Left kidney (tissue), 8 donors: ENCODE measurements at places on chromosomes 7 and 10. TPM values are rescaled to one million over a fixed set of nuclear protein-coding genes. Genes with fewer than 3 reads are reported as not detected.

Gene ZNF467
- polyA plus RNA-seq = 27.8 TPM

DNA sequence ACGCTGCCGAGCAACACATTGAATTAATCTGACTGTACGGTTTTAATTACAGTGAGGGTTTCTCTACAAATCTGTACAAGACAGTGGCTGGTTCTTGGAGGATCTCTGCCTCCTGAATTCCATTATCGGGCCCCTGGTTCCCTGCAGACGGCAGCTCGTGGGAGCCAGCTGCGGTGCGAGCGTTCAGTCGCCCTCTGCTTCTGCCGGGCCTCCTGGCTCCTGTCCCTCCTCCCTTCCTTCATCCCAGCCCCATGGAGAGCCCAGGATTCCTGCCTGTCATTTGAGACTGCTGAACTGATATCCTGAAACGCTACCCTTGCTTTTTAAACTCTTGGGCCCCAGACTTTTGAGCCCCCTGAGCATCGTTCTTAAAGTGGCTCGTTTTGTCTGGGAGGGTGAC lies 6.6 kb upstream of the DLX6 start:
- DNase-seq = no peak

Gene PON3
- 2.5 TPM for polyA plus RNA-seq

Gene JCAD
- polyA plus RNA-seq = 29.7 TPM

GRCh38 chr7:40887099-40887498 lies 752.3 kb downstream of the SUGCT start:
- DNase-seq = no peak

DNA sequence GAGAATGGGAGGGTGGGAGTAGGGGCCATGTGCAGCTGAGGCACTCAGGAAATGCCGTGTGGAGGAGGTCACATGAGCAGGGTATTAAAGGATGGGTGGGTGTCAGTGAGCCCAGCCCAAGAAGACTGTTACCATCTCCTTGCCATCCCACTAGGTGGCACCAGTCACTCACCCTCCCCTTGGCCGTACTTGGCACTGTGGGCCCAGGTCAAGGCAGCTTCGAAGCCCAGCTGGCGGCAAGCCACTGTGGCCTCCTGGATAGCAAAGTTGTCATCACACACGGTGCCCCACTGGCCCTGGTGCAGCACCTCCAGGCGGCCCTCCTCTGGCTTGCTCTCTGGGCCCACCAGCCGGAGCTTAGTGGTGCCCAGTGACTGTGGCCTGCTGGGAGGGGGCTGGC lies 5.4 kb downstream of the LOXL4 start:
- no peak for DNase-seq

GRCh38 chr7:50621973-50622490 lies 56.8 kb upstream of the DDC start:
- no peak for DNase-seq

DNA sequence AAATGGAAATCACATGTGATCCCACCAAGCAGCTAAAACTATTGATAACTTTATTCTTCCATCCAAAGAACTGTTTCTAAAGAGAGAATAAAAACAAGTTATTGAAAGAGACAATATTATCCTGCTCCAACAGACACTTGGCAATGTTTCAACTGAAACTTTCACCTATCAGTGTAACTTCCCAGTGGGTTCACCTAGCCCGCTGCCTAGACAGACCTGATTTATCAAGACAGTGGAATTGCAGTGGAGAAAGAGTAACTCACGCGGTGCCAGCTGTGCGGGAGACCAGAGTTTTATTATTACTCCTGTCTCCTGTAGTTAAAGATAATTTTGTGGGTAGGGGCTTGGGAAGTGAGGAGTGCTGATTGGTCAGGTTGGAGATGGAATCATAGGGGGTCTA lies 199.8 kb downstream of the AHR start:
- DNase-seq = no peak

DNA sequence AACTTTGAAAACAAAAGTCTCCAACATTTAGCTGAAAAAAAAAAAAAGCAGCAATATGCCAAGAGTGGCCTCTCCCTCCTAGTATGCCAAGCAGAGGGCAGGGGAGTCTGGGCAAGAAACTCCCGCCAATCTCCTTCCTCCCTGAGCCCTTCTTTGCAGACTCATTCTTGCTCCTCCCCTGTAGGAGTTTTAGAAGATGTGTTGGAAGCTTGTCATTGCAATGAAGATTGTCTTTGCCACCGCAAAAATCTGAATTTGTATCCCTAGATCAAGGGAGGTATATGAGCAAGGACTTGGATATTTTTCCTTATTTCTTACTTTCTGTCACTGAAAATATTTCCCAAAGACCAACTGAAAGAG lies 2.6 kb upstream of the TNS3 start:
- no peak for DNase-seq

DNA sequence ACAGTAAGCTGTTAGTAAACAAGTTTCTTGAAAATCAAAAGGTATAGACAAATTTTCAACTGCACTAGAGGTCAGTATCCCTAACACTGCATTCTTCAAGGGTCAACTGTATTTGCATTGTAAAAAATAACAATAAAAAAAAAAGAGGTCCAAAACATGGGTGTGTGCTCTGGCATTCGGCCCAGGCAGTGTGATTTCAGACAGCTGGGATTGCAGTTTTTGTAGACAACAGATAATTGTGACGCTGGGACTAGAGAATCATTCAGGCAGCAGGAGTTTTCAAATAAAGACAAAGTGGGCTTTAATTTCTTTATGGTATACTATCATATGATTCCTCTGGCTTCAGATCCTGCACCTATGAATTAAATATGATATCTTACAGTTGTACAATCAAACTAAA lies 543.2 kb upstream of the SEMA3D start:
- DNase-seq = no peak

Gene SEMA3D
- 57.7 TPM for polyA plus RNA-seq

DNA sequence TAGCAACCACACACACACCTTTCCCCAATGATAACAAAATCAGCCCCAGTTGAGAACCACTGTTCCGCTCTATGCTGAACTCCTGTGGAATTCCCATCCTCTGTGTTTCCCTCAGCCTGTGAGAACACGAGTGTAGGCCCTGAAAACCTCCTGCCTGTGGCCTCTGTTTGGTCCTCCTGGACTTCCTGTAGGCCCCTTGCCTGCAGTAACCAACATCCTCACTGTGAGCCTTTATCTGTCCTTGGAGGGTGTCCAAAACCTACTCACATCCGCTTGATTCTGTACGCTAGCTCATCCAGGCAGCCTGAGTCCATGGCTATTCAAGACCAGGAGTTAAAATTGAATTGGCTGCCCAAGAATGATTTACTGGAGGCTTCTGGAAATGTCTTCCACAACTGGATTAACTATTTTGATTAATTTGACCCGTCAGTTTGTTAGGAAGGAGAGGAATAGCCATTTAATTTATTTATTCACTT lies 149.8 kb downstream of the AKR1D1 start:
- DNase-seq = no peak
